Suprapubic skin (tissue), 4 donors: ENCODE measurements at places on chromosomes 11 and 22.

GRCh38 chr11:101867951-101868350, 46.9 kb upstream of the CEP126 start:
- no peak for DNase-seq

DNA sequence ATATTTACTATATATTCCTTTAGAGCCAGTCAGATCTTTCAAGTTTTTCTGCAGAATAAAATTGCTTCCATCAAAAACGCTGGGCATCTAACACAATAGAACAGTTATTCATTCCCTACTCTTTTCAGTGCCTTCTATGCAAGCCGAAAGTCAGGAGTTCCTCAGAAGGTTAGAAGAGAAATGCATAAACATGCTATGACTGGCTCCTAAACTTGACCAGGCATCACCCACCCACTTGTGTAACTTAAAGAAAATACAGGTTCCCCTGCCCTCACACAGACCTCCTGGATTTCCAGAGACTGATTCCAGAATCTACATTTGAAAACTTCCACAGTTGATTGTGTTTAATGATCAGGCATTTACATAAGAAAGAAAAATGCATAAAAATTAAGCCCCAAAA, 19.3 kb upstream of the ARHGAP32 start:
- DNase-seq: no peak

GRCh38 chr11:43360361-43361032, 1.8 kb downstream of the TTC17 start:
- no peak for DNase-seq

DNA sequence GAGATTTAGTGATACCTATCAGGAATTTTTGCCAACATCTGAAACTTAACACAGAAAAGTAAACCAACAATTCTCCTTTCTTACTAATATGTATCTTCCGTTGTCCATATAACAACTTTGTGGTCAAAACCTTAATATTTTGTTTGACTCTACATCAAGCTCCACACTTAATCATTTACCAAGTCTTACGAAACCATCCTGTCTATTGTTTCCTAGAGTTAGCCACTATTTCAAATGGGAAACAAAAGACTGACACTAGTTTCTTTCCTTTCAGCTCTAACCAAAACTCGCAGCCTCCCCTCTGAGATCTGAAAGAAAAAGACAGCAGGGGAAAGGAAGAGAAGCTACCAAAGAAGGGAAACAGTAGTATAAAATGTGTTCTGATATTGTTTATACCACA, 26.5 kb upstream of the PRDM10 start:
- DNase-seq: no peak

- DNase-seq: no peak
These were observed 131.2 kb upstream of the B3GAT1 start for GRCh38 chr11:134543241-134543640.

DNA sequence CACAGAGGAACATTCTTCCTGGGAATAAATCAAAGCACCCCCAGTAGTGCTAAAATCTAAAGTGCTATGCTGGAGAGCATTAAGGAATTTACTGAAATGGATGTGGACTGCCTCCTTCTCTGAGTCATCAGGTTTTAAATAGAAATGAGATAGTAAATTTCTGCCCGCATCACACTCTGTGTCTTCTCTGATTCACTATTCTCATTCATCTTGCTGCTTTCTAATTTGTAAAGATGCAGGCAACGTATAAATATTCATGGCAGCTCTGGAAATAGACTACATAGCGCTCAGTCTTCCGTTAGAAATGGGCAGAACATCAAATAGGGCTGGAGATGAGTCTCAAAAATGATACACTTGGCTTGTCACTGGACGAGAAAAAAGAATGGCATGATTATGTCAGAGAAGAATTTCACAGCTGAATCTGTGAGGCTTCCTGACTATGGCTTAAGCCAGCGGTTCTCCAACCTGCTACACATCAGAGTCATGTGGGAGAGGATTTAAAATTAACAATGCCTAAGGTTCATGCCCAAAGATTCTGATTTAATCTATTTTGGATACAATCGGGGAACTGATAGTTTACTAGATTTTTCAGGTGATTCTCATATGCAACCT, 178.2 kb downstream of the LRRC4C start:
- DNase-seq: no peak

- DNase-seq: no peak
These were observed 644 bp downstream of the SPTY2D1 start for GRCh38 chr11:18633256-18634139.

- DNase-seq: peak; percentile 24
These were observed 12.6 kb downstream of the CHST1 start for GRCh38 chr11:45652781-45653180.

DNA sequence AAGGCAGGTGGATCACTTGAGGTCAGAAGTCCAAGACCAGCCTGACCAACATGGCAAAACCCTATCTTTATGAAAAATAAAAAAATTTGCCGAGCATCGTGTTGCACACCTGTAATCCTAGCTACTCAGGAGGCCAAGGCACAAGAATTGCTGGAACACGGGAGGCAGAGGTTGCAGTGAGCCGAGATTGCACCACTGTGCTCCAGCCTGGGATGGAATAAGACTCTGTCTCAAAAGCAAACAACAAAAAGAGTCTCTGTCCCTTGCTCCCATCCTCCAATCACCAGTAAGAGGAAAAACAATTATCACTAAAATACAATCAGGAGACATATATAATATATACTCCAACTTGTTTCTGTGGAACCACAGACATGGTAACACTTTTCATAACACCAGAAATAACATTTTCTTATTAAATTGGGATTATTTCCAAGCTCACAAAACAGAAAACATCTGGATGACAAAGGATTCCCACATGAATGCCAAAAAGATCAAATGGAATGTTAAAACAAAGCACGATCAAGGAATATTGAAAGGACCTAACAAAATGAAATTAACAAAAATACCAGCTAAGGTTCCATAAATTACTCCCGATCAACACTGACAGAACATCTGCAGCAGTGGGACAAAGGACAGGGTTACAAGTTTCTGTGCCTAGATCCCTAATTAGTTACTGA, 15.2 kb downstream of the FCHSD2 start:
- no peak for DNase-seq

DNA sequence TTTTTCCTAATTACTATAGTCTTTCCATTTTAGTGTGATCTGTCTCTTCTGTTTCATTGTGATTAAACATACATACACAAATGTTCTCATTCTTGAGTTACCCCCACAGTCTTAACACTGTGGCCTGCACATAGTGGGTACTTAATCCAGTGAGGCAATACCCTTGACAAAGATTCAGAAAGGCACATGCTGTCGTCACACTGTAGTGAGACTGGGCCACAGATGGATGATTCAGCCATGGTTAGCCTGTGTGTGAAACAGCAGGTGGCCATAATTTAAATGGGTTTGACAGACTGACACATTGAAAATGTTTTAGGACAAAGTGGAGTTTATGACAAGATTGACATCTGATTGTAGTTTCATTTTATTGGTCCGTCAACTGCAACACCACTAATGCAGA, 313.1 kb downstream of the C11orf87 start:
- no peak for DNase-seq

GRCh38 chr11:122983438-122984185, 2.0 kb upstream of the BSX start:
- DNase-seq: no peak

DNA sequence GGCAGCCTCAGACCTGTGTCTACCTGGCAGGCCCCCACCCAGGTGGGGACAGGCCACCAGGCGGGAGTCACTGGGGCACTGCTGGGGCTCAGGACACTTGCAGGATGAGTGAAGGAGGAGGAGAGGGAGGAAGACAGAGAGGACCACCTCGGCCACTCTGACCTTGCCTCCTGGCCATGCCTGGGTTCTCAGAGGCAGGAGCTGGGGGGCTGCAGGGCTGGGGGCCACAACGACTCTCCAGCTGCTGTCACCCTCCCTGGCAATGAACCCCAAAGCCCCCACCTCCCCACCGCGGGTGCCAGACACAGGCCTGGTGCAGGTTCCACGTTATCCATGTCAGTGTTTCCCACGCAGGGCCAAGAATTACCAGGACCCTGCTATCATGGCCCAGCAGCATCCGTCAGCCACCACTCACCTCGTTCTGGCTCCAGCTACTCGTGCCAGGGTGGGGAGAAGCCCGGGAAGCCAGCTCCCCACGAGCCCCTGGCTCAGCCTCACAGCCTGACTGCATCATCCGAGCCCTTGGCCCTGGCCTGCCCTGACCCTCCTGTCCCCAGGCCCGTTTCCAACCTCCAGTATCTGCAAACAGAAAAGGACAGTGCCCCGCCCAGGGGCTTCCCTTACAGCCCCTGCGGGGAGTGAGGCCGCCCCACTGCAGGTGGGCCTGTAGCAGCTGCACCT, 62.4 kb downstream of the BRD1 start:
- no peak for DNase-seq
